Endothelial cell of umbilical vein (primary cell): ENCODE measurements at places on chromosomes 7 and 10. TPM values are rescaled to one million over a fixed set of nuclear protein-coding genes. Genes with fewer than 3 reads are reported as not detected.
A peak's percentile ranks its signal among the peaks of the same experiment; 100 is the strongest.

The SMIM30 gene
- 39.1 and 41.7 TPM in 2 replicates for total RNA-seq

The ZWINT gene
- total RNA-seq: 69.6 and 76.4 TPM in 2 replicates

The COL26A1 gene
- total RNA-seq: not detected in 2 replicates

- H3K27me3 ChIP-seq: no peaks in the 10 kb centered on the region
- DNase-seq: no peak
- no peak overlapping the region for H3K4me3 ChIP-seq
- H3K4me1 ChIP-seq: no peaks in the 10 kb centered on the region
These were observed 136.2 kb downstream of the CDH23 start for GRCh38 chr10:71532878-71533277.

DNA sequence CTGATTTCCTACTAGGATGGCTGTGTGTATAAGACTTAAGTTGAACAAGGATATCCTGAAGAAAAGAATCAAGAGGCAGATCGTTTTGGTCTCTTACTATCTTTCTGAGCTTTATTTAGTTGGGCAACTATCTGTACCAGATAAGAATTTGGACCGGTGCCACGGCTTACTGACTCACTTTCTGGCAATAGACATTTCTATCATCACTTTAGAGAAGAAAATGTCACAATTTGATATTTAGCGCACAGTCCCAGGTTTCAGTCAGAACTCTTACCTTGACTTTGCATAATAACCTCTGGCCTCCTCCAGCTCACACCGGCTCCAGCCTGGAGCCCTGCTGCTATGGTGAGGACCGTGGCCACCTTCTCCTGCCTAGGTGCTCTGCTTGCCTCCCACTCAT is 218.2 kb upstream of the MDFIC start:
- H3K36me3 ChIP-seq: no peaks in the 10 kb centered on the region
- DNase-seq: peak; percentile 3
- no peak overlapping the region for H3K4me3 ChIP-seq
- no peak overlapping the region for H3K27ac ChIP-seq
- no peaks in the 10 kb centered on the region for H3K4me1 ChIP-seq
